ENCODE measurements at places on chromosomes 6 and 20.

GRCh38 chr6:44742201-44742600, 354.7 kb downstream of the CDC5L start:
- no peak for DNase-seq

DNA sequence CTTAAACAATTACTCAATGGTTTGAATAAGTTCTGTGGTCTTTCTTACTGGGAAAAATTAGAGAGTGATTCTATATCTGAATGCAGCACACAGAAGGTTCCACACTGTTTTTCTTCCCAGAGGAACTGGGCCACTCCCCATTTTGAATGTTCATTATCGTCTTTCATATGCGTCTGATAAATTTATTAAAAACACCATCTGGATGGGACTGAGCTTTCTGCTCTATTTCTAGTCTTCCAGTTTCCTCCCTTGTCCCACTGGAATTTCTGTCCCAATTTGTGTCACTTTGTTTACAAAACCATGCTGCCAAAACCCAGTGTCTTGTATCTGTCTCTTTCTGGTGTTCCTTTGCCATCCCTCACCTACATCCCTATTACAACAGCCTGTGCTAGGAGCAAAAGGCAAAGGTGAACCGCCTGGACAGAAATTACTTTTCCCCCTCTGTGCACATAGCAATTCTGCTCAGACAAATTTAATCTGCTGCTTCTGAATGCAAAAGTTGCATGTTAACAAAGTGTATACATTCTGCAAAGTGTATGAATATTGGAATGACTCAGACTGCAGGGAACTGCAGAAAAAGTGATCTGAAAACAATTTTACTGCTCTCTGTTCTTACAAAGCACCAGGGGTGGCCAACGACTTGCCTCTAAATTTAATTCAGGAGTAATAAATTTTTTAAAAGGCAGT, 333.6 kb downstream of the BTBD9 start:
- DNase-seq: no peak

GRCh38 chr6:110951008-110951407, 7.5 kb upstream of the GTF3C6 start:
- no peak for DNase-seq

DNA sequence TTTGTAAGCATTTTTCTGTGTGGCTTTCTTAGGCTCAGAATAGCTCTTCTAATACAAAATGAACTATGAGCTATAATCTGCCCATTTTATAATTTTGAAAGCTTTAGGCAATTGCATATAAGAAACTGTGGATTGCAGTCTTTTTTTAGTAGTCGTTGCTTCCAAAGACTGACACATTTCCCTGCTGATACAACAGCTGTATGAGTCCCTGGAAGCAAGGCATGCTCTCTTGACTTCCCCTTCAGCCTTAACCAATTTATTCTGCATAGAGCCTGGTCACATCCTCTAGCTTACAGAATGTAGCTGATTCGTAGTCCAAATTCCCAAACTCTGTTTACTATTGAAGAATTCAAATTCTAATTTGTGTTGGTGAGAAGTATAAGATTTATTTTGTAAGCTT, 155.3 kb upstream of the EYA4 start:
- no peak for DNase-seq

DNA sequence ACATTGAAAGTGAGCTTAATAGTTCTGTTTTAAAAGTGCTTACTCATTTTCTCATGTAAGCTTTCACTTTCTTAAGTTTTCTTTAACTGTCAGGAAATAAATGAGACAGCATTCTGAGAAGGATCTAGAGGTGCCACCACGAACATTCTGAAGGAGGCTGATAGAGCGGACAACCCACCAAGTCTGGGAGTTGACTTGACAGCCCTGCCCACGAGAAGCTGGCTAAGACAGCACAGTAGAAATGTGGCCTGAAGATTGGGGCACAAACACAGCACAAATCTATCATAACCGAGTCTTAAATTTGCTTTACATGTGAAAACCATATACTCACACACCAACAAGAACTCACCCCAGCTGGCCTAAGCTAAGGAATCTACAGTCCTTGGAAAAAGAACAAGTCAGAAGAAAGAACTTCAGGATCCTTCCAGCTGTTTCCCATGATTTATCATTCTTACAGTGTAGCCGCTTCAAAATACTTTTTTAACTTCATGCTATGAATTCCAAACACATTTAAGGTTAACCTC, 144.2 kb upstream of the TNFAIP3 start:
- no peak for DNase-seq

DNA sequence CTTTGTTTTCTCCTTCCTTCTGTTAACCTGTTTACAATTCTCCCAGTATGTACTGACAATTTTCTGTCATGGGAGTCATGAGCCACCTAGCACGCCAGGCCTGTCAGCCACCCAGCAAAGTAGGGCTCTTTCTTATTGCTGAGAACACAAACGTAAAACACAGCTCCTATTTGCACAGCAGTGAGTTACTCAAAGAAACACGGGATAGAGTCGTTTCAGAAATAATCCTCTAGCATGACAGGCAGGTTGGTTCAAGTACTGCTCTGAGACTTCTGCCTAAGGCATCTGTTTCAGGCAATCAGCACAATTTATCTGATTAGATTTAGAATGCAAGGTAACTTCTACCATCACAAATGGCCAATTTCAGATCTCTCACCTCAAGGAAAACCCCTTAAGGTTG, 88.8 kb downstream of the CD24 start:
- DNase-seq: no peak

DNA sequence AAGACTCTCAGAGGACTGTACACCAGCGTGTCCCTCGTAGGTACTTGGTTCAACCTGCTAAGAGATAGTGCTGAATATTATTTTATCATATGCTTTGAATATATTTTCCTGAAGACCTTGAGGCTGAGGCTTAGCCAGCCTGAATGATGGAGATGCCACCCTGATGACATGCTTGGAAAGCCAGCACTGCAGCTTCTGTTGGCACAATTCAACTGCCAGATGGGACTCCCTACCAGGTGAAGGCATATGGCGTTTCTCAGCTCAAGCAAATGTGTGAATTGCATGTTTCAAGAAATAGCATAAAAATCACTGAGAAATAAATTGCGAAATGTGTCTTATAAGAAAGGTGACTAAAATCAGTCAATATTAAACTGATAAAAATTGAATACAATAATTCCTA, 228.1 kb upstream of the CST7 start:
- no peak for DNase-seq

DNA sequence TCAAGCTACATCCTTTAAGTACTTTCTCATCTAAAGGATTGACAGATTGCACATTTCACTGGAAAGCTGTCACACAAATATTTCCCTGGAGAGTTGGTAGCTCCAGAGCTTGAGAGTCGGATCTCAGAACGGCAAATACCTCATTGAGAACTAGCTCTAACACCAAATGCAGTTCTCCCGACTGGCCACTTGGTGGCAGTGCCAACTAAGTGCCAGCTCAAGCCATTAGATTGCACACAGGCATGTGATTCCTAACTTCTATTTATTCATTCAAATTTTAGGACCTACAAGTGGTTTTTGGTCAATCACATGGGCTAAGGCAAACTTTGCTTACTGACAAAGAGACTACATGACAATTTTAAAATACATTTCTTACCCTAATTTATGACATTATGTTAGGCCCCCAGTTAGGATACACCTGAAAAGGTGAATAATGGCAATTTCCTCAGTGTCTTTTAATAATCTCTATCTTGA, 7.9 kb upstream of the MCHR2 start:
- DNase-seq: no peak

DNA sequence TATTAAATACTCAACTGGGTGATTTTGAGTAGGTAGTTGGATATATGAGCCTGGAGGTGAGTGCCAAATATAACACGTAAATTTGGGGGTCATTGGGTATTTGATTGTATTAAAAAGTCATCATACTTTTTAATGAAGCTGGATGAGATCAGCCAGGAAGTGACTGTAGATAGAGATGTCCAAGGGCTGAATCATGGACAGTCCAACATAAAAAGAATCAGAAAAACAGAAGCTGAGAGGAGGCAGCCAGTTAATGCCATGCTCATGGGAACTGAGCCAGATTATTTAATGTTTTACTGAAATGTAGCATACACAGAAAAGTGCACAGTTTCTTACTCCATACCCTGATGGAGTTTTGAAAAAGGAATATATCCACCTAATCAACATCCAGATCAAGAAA, 435.5 kb upstream of the PLCB4 start:
- DNase-seq: no peak

- DNase-seq: no peak
Observed at GRCh38 chr20:52683761-52684160, 288.4 kb upstream of the TSHZ2 start.

DNA sequence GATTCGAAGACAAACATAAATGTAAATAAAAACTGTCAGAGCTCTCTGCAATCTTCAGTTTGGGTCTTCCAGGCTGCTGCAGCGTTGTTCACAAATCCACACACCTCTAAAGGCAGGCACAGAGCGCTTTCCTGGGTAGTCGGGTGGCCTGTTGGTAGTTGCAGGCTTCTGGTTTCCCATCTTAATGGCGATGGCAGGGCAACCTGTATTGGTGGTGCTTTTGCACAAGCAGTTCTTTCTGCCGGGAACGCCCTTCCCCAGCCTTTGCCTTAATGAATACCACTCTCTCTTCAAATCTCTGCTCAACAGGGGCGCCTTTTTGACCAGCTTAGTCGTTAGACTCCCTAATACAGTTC, 723 bp upstream of the IFT52 start:
- DNase-seq: no peak

DNA sequence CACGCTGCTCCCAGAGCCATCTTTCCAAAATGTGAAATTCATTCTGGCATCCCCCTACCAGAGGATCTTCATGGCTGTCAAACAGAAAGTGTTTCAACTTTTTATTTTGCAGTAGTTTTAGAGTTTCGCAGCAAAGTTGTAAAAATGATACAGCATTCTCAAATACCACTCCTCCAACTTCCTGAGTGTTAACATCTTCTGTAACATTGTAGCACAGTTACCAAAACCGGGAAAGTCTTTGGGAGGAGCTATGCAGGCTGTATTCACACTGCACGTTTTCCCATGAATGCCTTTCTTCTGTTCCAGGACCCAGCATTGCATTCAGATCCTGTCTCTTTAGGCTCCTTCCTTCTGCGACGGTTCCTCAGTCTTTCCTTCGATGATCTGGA, 30.1 kb downstream of the CDYL start:
- no peak for DNase-seq

DNA sequence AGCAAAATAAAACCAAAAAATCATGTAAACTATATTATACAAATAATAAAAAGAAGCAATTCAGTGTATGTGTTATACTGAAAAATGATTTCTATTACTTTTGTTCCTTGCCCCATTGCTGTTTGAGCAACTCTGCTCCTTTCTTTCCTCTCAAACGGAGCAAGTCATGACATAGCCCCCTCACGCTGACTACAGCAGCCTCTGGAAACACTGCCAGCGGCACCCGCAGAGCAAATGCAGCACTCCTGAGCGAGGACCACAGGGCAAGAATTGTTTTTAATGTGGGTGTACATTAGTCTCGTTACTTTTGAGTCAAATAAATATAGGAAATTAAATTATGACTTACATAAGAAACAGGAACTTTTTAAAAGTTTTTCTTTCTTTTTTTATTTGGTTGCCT, 350.1 kb upstream of the HSF2 start:
- DNase-seq: no peak

DNA sequence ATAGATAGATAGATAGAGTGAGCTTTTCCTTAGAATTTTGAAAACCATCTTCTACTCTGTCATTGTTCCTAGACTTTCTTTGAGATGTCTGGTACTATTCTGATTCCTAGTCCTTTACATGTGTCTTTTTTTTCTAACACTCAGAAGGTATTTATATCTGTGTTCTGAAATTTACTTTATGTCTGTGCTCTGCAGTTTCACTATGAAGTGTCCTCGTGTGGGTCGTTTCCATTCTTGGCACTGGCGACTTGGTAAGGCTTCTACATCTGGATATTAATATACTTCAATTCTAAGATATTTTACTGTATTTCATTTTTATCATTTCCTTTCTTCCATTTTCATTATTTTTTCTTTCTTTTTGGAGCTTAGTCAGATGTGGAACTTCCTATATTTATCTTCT, 87.0 kb downstream of the FHL5 start:
- DNase-seq: no peak

DNA sequence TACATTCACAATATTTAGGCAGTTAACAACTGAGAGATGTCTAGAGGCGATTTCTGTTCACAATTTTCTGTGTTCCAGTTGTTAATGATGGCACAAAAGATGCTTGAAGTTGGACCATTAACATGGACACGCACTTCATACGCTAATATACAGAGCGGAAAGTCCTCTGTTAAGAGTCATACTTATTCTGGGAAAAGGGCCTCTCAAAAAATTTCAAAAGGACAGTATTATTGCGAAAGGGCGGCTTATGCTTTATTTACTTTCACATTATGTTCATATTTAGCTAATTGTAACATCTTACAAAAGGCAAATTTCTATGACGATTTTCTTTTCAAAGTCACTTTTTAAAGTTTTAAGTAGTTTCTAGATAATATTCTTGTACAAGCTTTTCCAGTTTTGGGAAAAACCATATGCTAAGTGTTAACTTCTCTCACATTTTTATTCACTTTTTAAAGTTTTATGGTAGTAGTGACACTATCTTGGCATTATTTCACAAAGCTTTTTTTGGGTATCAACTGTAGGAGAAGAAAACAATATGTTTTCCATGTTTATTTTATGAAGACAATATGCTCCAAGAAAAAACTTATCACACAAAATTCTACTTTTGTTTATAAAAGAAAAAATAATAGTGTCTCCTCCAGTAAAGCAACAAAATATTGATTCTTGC, 62.3 kb downstream of the MAP7 start:
- no peak for DNase-seq

DNA sequence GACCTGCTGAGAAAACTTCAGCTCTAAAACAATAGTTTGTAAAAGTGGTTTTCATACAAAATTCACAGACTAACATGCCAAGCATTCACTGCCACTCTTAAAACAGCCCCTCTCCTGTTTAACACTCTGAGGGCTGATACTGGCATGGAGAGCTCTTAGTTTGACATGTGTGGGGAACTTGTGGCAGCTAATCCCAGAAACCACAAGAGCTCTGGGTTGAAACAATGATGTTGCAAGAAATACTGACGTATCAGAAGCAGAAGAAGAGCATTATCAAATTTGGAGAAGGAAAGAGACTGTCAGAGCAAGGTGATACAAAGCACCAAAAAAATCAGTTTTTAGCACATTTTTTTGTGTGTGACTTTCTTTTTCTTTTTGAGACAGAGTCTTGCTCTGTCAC, 5.1 kb downstream of the BEND3 start:
- no peak for DNase-seq

DNA sequence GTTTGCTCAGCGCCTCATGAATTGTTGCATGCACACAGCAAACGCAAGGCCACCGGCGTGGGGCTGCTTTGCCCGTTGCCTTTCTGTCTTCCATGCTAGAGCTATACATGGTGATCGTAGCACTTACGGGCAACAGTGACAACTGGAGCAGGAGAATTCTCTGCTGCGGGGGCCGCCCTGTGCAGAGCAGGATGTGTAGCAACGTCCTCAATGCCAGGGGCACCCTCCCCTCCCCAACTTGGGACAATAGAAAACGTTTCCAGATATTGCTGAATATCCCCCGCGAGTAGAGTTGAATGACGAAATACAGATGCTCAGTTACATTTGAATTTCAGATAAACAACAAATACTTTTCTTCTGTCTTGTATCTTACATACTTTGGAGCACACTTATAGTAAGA, 198.7 kb downstream of the TFAP2C start:
- no peak for DNase-seq

Data from 8988T (cell line).